Stomach (tissue), 19 donors: ENCODE measurements at places on chromosomes 5 and 9. TPM values are rescaled to one million over a fixed set of nuclear protein-coding genes. Genes with fewer than 3 reads are reported as not detected.

The PCDHA12 gene
- not detected for total RNA-seq

The PLAC8L1 gene
- not detected for total RNA-seq

- H3K27ac ChIP-seq = no peak overlapping the region
- no peaks in the 10 kb centered on the region for H3K4me1 ChIP-seq
- H3K4me3 ChIP-seq = no peak overlapping the region
- no peaks in the 10 kb centered on the region for H3K27me3 ChIP-seq
Measured at GRCh38 chr5:108046955-108047670, 334.8 kb downstream of the FBXL17 start.

DNA sequence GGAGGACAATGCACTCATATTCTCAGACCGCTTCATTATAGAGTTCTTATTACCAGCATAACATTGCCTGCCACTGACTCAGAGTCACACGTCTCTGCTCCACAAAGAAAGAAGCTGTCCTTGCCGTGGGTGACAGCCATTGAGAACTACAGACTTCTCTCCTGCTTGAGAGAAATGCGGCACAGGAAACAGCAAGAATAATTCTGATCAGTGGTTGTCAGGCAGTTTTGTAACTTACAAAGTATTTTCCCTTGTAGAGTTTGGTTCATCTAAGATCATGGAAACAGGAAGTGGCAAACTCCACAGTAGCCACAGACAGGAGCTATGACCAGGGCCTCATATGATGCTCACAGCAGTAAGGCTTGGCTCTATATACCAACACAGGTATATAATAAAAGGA is 47.0 kb downstream of the KCNV2 start:
- no peak overlapping the region for H3K4me3 ChIP-seq
- H3K27me3 ChIP-seq = no peaks in the 10 kb centered on the region
- H3K27ac ChIP-seq = no peak overlapping the region
- DNase-seq = peak; percentile 31
- no peaks in the 10 kb centered on the region for H3K4me1 ChIP-seq

GRCh38 chr5:95654196-95654595 is 7.6 kb downstream of the RFESD start:
- H3K4me1 ChIP-seq = no peaks in the 10 kb centered on the region
- H3K27me3 ChIP-seq = no peaks in the 10 kb centered on the region
- DNase-seq = no peak

DNA sequence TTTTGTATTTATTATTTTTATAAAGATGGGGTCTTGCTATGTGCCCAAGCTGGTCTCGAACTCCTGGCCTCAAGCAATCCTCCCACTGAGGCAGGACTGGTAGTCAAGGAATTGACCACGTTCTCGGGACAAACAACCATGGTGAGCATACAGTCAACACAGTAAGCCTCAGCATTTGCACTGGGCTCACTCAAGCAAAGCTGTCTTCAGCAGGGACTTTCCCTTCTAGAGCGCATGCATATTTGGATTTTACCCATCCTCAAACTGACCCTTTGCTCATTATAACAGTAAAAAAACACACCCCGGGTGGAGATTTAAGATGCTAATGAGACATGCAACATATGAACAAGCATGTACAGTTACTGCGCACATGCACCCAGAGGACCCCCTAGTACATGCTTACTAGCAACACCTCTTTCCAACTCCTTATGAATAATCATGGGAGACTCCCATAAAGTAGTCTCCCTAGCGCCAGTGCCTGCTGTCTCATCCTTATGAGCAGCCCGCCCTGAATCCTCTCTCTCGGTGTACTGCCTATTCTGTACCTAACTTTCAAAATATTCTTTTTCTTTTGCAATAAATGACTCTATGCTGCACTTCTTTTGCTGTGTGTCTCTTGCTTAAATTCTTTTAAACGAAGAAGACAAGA is 41.5 kb downstream of the C5orf22 start:
- H3K4me3 ChIP-seq = no peak overlapping the region
- no peak for DNase-seq

GRCh38 chr9:33263131-33264002 is 1.1 kb downstream of the BAG1 start:
- H3K27ac ChIP-seq = peak overlapping the region; percentile 91
- no peaks in the 10 kb centered on the region for H3K27me3 ChIP-seq
- H3K36me3 ChIP-seq = peaks cover 63% of the 10 kb centered on the region

DNA sequence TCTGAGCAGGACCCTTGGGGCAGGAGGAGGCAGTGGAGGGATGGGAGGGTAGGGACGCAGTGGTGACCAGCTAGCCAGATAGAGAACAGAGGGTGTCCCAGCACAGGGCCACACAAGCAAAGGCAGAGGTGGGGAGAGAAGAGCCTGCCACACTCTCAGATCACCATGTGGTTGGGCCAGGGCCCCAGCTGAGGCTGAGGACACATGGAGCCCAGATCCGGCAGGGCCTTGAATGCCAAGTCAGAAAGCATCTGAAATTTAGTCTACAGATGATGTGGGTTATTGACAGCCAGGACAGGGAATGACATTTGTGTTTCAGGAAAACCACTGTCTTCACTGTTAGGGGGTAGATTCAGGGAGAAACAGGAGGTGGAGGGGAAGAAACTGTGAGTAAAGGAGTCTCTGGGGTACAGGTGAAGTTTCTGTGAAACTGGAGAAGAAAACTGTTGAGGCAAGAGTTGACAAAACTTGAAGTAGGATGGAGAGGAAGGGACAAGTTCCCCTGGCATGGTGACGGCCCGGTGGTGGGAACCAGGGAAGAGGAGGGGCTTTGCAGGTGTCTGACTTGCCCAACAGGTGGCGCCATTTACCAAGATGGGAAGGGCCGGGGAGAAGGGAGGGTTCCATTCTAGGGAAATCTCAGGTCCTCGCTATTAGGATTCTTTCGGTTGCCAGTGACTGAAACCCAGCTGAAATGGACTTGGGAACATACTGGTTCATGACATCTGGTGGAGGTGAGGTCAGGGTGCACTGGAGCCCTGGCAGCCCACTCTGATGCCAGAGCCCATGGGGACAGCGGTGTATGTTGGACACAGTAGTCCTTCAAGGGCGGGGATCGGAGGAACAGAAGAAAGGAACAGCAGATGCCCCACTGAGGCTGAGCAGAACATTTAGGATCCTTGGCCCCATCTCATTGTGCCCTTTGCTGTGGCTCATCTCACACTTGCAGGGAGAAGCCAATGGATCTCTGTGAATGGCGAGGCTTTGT is 100.1 kb downstream of the KCNIP1 start:
- no peaks in the 10 kb centered on the region for H3K27me3 ChIP-seq
- H3K4me3 ChIP-seq = no peak overlapping the region
- no peaks in the 10 kb centered on the region for H3K36me3 ChIP-seq
- H3K27ac ChIP-seq = no peak overlapping the region
- peak; percentile 77 for DNase-seq
- no peaks in the 10 kb centered on the region for H3K4me1 ChIP-seq

GRCh38 chr9:121871431-121872025 is 220.1 kb downstream of the DAB2IP start:
- H3K4me3 ChIP-seq = no peak overlapping the region
- no peak for DNase-seq
- peaks cover 31% of the 10 kb centered on the region for H3K36me3 ChIP-seq
- no peaks in the 10 kb centered on the region for H3K27me3 ChIP-seq

DNA sequence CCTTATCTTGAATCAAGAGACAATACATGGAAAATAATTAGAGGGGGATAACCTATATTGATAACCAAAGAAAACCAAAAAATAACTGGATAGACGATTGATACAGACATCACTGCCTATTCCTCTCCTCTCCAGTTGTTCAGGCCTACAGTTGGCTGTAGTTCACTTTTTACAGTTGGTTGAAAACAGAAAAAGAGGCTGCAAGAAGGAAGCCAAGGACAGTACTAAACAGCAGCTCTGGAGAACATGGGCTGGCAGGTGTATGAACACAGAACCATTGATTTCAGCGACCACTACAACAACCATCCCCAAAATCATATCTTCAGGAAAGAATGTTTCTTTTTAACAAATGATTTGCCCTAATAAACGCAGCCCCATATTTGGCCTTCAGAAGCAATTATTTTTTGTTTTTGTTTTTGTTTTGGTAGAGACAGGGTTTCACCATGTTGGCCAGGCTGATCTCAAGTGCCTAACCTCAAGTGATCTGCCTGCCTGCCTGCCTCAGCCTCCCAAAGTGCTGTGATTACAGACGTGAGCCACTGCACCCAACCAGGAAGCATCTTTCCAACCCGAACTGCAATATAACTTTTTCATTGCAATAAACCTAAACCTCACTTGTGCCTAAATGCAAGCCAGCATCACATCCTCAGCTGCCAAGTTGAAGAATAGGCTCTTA is 64.3 kb downstream of the MLLT3 start:
- H3K27ac ChIP-seq = no peak overlapping the region
- DNase-seq = no peak
- no peaks in the 10 kb centered on the region for H3K36me3 ChIP-seq

- H3K4me1 ChIP-seq = peaks cover 47% of the 10 kb centered on the region
- no peaks in the 10 kb centered on the region for H3K36me3 ChIP-seq
- H3K27ac ChIP-seq = peak overlapping the region; percentile 100
- no peak for DNase-seq
Measured at GRCh38 chr5:10762776-10763500, 1.9 kb upstream of the DAP start.

GRCh38 chr9:8694983-8695588 is 895.5 kb upstream of the DMAC1 start:
- DNase-seq = no peak
- no peak overlapping the region for H3K27ac ChIP-seq
- H3K36me3 ChIP-seq = no peaks in the 10 kb centered on the region
- H3K4me3 ChIP-seq = no peak overlapping the region
- no peaks in the 10 kb centered on the region for H3K4me1 ChIP-seq
